ENCODE measurements at places on chromosomes 7 and 10.

DNA sequence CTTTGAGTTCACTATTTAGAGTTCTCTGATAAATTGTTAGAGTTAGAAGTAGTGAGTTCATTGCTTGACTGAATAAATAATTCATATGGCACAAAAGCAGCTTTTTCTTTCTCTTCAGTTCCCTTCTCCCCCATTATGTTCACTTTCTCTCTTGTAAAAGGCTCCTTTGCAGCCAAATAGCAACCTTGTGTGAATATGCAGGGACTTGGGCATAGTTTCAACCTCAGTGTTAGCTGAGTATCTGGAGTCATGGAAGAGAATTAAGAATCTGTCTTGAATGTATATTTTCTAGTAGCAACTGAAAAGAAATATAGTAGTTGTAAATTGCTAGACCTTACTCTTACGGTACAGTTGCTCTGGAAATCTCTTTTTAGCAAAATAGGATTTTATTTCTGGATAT is 31.9 kb downstream of the ZEB1 start:
- no peak for DNase-seq

- DNase-seq = no peak
Observed at GRCh38 chr7:132610995-132611394, 34.7 kb upstream of the PLXNA4 start.

DNA sequence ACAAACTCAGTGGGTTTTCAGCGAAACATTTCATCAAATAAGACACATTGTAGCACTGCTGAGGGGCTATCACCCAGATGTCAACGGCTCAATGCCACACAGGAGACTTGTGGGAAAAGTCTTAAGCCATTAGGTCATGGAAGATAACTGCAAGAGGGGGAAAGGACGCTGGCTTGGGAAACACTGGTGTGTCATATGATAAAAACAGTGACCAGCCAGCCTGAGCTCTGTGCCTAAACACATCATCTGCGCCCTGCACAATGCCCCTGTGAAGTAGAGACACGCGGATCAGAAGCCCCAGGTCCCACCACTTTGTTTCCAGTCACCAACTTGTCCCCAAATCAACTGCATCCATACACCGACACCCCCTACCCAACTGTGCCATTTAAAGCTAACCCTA is 116.7 kb downstream of the TNS3 start:
- no peak for DNase-seq

DNA sequence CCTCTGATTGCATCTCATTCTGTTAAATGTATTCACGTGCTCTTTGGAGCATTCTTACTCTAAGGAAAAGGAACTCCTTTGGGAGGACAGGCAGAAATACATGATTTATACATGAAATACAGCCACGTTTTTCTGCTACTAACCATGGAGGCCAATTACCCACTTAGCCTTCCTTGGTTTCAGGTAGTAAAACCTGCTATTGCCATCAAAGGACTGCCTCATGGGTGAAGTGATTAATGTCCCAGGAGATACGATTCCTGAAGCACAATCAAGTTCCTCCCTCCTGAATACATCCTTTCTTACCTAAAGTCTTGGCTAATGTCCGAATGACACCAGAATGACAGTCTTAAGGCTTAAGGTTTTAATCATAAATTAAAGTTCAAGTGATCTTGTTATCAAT is 58.5 kb upstream of the PIK3CG start:
- DNase-seq = no peak

DNA sequence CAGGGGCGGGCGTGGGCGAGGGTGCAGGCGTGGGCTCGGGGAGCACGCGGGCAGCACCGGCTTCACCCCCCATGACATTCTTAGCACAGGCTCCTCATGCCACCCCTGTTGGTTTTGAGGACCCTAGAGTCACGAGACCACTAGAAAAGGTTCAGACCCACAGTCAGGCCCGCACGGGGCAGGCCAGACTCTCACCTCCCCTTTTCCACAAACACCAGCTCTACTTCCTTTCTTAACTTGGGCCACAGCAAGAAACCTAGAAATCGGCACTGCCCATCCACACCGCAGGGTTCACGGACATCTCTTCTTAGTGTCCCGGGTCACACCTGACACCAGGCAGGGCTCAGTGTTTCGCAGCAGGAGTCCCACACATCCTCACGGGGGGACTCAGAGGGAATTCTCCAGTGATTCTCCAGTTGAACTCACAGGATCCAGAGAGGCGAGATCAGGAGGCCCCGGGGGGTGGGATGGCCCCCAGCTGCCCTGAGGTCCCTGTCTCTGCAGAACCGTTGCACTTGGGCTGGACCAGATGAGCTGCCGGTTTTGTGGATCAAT is 52.0 kb downstream of the JAKMIP3 start:
- no peak for DNase-seq

DNA sequence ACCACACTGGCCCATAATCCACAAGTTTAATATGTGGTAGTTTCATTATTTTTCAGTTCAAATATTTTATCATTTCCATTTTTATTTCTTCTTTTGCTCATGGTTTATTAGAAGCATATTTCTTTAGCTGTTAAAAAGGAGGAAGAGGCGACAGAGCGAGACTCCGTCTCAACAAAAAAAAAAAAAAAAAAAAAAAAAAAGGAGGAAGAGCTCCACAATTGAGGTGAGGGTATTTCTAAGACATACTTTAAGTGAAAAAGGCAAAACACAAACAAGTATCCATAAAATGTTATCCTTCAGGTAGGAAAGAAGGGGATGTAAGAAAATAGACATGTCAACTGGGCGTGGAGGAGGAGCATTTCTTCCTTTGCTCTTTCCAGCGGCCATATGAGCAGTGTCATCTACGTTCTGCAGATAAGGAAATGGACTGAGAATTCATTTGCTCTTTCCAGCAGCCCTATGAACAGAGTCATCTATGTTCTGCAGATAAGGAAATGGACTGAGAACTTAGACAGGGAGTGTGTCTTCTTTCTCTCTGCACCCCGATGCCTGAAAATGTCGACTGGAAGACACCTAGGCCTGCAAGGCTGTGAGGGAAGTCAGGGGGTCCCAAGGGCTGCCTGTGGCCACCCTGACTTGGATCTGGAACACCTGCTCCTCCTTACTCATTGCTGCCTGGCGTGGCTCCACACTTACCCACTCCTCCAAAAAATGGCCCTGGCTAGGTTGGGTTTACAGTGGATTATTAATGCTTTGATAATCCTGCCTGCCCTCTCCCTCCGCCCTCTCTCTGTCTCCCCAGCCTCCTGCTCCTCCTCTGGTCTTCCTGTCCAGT is 18.9 kb upstream of the RAMP3 start:
- no peak for DNase-seq

DNA sequence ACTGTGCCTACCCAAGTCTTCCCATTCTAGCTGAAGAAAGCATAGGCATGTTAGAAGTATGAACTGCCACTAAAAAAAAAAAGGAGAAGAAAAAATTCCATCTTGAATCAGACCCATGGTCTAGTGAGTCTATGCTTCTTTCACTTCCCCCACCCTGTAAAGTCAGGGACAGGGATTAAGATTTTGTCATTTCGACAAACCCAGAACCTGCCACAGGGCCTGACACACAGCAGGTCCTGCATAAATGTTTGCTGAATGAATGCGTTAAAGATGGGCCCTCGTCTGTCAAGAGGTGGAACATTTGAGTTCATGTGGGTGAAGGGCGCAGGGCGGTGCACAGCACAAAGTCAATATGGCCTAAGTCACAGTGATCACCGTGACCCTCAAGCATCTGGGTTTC is 4.9 kb downstream of the HIPK2 start:
- DNase-seq = no peak

DNA sequence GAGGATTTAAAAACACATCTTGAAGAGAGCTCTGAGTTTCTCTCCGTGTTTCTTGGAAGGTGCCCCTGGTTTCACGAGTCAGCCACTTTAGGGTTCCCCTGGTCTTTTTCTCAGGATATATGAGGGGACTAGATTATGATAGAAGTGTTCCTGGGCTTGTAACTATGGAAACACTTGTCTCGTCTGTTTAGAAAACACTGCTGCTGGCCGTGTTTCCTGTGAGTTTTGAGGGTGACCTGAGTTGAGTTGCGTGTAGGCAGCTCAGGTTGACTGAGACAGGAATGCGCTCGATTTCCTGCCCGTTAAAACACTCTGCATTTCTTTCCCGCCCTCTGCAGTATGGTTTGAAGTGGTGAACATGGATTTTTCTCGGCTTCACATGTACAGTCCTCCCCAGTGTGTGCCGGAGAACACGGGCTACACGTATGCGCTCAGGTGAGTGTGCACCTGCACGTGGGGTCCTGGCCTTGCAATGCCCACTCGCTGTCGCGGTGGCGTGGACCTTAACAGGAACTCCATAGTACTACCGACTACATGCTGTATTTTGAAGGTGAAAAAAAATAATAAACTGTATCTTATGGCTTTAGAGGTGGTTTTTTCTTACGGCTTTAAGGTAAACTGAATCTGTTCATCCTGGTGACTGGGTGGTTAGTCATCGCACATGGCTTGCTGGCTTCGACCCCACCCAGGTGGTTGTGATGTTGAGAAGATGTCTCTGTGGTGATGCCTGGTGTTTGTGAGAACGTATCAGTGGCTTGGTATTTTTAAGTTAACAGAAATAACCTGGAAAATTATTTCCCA is at the start of gene SUN1:
SUN1 (plus strand) TSS at position 310 of the 801 bp plus-strand sequence; CDS start at position 359, 49 bp downstream.
- DNase-seq = no peak

DNA sequence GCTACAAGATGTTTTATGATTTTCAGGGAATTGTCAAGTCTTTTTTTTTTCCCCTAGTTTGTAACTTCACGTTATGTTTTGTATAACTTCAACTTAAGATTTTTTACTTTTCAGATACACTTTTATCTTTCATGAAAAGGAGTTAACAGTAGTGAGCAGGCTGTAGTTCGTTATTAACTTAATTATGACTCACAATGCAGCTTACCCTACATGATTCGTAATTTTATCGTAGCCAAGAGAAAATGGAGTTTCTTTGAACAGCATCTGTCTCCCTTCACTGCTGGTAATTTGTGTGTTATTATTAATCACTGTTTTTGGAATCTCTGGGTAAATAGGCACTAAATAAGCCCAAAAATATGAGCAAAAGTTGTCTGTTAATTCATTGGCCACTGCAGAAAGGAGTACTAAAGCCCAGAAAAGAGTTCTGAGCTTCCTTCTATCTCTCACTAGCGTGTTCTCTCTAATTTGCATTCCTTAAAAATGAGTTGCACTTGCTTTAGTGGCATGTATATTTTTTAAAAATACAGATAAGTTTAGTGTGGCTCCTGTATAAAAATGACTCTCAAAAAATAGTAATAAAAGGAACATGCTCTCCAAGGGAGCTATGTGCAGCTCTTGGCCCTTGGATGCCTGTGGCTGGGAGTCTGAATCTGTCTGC is 36.1 kb downstream of the RALA start:
- DNase-seq = no peak

DNA sequence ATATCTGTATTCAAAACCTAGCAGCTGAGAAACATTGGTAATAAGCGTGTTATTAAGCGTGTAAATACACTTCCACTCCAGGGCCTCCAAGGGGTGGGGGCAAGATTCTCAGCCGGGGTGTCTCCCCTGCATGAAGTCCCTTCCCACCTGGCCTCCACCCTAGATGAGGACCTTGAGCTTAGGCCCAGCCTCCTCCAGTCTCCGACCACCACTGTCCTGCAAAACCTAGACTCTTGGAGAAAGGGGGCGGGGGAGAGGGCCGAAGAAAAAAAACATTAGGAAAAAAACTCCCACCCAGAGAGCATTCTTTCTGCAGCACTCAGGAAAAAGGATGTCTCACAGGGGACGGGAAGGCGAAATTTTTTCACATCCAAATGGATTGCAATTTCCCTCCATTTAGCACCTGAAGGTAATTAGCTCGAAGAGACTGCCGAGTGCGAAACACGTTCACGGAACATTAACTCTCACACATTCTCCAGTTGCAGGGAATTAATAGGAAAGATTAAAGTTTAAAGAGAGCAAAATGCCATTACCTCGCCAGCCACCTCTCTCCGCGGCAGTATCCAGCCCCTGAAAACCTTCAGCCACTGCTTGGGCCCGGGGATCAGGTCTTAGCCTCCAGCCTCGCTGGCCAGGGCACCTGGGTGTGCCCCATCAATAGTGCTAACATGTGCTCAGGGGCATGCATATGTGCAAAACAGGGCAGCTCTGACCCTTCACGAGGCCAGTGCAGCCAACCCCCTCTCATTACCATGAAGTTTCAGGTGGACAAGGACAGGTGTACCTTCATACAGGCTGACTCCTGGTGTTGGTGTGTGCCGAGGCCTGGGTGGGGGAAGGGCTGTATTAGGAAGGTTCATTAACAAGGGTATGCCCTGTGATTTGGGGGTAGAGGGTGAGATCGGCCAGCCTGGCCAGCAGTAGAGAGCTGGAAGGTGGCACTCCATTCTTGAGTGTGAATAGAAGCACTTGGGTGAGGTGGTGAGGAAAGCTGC is 77.2 kb downstream of the HIF1AN start:
- no peak for DNase-seq

GRCh38 chr10:85977642-85978041 is 389.0 kb downstream of the GRID1 start:
- no peak for DNase-seq

GRCh38 chr7:85641331-85641730 is 454.5 kb upstream of the SEMA3D start:
- DNase-seq = no peak

- DNase-seq = no peak
Observed at GRCh38 chr7:155734445-155734809, 77.8 kb downstream of the SHH start.

DNA sequence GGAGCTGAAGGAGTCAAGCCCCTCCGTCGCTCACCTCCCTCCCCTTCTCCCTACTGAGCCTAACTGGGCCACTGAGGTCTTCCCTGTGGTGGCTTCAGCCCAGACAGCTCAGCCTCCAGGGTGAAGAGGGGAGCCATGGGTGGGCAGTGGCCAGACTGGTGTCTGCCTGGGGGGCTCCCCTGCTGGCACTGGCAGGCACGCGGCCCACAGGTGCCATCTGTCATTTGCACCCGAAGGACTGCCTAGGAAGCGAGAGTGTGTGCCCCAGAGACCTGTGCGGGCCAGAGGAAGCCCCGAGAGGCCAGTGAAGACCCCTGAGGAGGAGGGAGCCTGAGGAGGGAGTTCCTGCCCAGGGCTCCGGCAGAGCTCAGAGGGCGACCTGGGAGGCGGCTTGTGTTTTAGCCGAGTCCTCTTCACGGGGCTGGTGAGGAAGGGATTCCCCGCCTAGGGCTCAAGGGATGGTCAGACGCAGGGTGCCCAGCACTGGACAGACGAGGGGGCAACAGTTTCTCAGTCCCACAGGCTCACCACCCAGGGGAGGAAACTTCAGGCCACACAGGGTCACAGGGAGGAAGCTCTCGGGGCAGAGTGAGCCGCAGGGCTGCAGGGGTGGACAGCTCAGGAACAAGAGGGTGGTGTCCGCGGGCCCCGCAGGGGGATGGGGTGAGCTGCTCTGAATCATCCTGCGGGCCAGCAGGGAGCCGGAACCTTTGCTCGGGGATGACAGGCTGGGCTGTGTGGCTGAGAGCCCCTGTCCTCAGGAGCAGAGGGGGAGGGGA is 76.2 kb upstream of the PPP2R2D start:
- no peak for DNase-seq

- no peak for DNase-seq
Observed at GRCh38 chr7:115600207-115600606, 430.4 kb downstream of the TFEC start.

GRCh38 chr10:52997007-52997406 is 224.4 kb upstream of the MBL2 start:
- no peak for DNase-seq

DNA sequence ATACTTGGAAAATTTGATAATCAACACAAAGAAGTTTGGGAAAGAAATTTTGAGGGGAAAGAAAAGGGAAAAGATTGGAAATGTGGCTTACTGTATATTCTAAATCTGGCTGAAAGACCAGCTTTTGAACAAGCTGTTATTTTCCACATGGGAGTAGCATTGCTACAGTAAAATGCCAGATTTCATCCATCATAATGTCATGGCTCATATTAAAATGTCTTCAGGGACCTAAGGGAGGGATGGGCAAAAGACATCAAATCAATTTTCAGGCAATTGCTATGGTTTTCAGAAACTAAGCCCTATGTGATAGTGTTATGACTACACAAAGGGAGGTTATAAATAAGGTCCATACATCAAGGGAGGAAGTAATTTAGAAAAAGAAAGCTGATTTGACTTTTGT is 1116.9 kb upstream of the CELF2 start:
- no peak for DNase-seq

Data from thoracic aorta (tissue), 2 donors.